ENCODE measurements at places on chromosomes 11 and 22.
A peak's percentile ranks its signal among the peaks of the same experiment; 100 is the strongest.

DNA sequence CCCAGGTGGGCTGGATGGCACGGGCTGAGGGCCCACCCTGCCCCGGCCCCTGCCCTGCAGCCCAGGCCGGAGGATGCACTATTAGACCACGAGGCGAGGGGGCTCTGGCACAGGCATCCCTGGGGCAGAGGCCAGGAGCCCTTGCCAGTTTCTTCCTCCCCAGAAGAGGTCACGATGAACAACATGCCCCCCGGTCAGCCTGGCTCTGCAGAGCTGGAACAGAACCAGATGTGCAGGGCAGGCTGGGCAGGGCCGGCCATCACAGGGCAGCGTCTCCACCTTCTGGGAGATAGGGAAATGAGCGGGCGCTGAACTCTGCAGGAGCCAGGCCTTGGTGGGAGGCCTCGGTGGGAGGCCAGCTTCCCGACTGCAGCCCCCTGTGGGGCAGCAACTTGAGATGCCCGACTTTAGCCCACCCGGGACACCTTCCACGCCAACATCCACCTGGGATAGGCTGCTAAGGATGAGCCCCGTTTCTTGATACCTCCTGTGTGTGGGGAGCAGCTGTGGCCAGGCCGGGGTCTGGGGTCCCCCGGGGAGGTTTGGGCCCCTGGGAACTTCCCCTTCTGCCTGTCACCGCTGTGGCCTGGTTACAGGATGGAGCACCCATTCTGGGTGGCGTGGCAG lies 21.8 kb upstream of the GNB1L start:
- no peak for DNase-seq

DNA sequence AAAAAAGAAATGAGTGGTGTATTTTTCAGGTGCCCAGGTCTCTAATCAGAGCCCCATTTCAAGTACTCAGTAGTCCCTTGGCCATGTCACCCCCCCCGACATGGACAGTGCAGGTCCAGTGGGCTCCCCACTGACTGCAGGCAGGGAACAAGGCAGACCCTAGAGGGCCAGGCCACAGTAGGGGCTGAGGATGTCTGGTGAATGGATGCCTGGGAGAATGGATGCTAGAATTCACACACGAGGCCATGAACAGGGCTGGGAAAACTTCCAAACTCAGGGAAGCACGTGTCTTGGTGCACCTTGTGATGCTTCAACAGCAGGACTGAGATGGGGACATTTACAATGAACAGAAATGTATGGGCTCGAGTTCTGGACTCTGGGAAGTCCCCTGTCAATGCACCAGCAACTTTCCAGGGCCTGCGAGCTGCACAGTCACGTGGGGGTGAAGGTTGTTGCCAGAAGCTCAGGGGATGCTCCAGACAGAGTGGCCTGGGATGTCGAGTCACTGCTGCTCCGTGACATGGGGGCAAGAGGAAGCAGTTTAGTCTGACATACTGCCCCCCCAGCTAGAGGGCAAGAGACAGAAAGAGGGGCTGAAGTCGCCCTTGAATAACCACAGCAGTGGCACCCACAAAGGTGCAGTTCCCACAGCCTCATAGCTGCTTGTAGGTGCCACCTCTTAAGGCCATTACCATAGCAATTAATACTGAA lies 3.1 kb downstream of the APOBEC3G start:
- DNase-seq: no peak

DNA sequence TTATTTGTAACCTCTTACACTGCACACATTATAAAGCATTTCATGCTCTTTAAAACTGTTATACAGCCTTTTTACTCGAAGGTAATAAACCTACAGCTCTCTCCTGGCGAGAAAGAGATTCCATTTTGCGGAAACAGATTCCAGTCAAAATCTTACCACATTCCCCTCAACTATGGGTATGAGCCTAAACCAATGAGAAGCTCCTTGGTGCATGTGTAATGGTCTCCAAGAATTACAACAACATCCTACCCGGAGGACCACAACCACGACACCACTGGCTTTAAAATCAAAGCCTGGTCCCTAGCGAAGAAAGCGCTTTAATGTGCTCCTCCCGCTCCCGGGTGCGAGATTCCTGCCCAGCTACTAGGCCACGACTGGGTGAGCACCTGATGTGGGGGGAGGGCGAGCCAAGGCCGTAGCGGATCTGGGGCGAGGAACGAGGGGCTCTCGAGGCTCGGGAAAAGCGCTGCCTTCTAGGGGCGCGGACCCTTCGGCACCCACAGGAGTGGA lies 821 bp downstream of the CELF1 start:
- no peak for DNase-seq

DNA sequence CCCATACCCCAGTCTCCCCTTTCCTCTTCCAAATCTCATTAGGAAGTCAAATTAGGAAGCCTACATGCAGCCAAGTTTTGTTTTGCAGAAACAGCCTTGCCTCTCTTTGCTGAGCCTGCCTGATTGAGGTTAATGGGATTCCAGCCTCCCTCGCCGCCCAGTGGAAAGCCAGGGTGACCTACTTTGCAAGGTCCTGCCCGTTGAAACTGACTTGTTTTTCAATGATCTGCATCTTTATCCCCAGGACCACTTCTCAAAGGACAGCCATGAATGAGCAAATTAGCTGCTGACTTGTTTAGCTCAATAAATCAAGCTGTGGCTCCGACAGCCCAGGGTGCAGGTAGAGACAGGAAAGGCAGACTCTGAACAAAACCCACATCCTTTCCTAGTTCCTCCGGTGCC lies 110.4 kb downstream of the RRAS2 start:
- peak; percentile 84 for DNase-seq

DNA sequence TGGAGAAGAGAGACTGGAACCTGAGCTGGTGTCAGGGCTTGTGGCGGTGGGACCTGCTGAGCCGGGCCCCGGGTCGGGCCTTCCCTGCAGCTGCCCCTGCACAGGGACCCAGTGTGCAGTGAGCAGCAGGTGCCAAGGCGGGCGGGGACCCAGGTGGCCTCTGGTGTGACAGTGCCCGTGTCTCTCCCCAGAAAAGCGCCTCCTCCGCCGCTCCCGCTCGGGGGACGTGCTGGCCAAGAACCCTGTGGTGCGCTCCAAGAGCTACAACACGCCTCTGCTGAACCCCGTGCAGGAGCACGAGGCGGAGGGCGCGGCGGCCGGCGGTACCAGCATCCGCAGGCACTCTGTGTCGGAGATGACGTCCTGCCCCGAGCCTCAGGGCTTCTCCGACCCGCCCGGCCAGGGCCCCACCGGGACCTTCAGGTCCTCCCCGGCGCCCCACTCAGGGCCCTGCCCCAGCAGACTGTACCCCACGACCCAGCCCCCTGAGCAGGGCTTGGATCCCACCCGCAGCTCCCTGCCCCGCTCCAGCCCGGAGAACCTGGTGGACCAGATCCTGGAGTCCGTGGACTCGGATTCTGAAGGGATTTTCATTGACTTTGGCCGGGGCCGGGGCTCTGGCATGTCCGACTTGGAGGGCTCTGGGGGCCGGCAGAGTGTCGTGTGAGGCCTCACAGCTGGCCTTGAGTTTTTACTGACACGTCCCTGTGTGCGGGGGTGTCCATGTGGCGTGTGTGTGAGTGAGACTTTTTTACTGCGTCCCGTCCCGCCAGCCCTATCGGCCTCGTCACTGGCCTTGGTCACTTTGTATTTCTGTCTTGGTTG lies 15.6 kb upstream of the ARHGAP8 start:
- DNase-seq: no peak

DNA sequence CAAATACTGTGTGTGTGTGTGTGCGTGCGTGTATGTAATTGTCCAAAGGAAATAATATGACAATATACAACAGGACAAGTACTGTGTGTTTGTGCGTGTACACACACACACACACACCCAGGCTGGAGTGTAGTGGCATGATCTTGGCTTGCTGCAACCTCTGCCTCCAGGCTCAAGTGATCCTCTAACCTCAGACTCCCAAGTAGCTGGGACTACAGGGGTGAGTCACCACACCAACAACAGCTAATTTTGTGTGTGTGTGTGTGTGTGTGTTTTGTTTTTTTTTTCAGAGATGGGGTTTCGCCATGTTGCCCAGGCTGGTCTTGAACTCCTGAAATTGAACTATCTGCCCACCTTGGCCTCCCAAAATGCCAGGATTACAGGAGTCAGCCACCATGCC lies 61.5 kb downstream of the NUP98 start:
- DNase-seq: no peak

DNA sequence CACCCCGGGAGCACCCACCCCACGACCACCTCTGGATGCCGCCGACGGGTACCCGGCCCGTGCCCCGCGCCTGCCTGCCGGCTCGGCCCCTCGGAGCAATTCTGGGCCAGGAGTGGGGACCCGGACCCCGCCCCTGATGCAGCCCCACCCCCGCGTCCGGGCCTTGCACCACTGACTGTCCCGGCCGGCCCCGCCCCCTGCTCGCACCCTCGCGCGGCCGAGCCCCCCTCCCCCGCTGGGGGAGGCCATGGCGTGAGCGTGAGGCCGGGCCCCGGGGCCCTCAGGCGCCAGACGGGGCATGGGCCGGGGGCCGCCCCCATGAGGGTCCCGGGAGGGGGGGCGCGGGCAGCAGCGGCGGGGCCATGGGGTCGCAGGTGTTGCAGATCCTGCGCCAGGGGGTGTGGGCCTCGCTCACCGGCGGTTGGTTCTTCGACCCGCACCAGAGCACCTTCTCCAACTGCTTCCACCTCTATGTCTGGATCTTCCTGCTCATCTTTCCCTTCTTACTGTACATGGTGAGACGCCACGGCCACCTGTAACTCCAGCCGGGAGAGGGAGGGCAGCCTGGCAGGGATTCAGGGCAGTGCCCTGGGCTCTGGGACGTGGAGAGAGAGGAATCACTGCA lies 486 bp downstream of the PCNX3 start:
- DNase-seq: no peak

DNA sequence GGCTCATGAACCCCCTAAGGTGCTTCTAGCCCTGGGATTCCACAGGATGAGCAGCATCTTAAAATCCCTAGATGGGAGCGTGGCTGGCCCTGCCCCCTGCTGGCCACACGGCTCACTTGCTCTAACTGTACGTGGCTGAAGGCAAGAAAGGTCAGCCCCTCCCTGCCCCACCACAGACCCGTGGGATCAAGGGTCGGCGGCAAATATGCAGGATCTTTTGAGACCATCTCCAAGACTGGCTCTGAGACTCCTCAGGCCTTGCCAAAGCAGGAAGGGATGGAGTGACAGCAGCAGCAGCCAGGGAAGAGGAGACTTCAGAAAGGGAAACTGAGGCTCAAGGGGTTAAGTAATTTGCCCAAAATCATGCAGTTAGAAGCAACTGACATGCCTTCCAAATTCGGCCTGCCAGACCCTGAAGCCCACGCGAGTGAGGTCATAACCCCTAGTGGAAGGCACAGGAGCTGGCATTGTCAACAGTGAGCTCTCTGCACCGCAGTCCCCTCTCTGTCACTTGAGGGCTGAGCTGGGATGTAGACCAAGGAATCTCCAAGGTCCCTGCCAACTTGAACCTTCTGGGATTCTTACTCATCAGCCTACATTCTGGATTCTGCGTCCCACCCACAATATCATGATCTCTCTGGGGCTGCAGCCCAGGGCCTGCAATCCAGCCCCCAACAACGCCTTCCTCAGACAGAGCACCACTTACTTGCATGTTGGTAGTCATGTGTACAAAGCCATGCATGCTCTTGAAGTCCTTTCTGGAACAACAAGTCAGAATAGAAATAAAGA lies 31.4 kb downstream of the CREB3L1 start:
- no peak for DNase-seq

- DNase-seq: no peak
Observed at GRCh38 chr22:23389271-23390071, 190.6 kb downstream of the IGLL1 start.

DNA sequence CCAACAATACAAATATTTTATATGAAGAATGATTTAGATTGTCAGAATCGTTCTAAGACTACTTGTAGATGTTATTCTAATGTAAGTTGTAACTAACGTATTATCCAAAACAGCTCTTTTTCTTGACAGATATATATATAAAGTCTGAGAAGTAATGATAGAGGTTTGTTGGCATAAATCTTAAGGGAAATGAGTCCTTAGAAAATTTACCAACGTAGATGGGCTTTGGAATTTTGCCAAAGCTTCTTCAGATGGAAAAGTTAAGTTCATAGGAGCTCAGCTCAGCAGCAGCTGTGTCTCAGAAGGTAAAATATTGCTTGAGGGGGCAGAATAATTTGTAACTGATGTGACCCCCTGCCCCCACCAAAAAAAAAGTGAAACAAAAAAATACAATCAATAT lies 66.7 kb downstream of the BID start:
- no peak for DNase-seq

DNA sequence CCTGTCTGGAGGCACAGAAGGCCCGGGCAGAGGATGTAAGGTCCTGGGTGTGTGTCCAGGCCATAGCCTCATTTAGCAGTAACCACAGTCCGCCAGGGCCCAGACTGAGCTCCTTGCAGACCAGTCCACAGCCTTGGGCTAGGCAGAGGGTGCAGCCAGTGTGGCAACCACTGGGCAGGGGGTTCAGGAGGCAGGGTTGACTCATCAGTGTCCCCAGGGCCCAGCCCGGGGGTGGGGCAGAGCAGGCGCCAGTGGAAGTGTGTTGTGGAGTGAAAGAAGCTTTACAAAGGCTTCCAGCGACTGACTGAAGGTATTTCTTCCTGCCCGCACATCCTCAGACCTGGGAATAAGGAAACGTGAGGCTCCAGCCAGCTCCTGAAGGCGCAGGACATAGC lies 27.7 kb upstream of the WNT11 start:
- no peak for DNase-seq
